ENCODE measurements at places on chromosomes 1 and 21.

DNA sequence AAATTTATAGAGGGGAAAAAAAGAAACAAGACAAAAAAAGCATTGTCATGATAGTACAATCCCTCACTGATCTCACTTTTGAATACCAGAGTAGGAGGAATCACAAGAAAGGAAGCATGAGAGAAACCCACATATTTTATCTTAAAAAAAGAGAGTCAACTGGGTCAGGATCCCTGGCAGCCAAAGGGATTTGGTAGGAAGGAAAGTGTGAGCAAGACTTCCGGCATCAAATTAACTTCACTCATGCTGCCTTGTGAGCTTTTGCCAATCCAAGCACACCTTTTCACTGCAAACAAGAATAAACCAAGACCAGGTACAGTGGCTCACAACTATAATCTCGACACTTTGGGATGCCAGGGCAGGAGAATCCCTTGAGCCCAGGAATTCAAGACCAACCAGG, 53.1 kb downstream of the SLC9C2 start:
- DNase-seq: no peak

DNA sequence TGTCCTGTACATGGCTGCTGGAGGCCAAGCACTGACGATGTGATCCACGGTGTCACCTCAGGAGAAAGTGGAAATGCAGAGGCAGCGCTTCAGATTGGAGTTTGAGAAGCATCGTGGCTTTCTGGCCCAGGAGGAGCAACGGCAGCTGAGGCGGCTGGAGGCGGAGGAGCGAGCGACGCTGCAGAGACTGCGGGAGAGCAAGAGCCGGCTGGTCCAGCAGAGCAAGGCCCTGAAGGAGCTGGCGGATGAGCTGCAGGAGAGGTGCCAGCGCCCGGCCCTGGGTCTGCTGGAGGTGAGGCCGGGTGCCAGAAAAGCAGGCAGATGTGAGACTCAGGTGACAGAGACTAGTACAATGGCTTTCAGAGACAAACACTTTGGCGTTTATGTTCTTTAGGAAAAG, 7.7 kb downstream of the TRIM58 start:
- no peak for DNase-seq

DNA sequence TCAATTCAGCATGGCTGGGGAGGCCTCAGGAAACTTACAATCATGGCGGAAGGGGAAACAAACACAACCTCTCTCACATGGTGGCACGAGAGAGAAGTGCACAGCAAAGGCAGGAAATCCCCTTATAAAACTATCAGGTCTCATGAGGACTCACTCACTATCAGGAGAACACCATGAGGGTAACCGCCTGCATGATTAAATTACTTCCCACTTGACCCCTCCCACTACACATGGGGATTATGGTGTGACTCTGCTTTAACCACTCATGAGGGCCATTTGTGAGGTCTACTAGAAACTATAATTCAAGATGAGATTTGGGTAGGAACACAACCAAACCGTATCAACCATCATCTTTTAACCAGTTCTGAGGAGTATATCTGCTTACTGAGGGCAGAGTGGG, 387.4 kb upstream of the NFIA start:
- no peak for DNase-seq

GRCh38 chr1:32404946-32405345, 10.7 kb upstream of the BSDC1 start:
- no peak for DNase-seq

GRCh38 chr1:74522148-74522547, 9.7 kb upstream of the LRRC53 start:
- DNase-seq: no peak

- no peak for DNase-seq
Observed at GRCh38 chr1:108585313-108585712, 25.4 kb downstream of the EEIG2 start.

GRCh38 chr1:59706303-59706599, 108.5 kb upstream of the HOOK1 start:
- no peak for DNase-seq

DNA sequence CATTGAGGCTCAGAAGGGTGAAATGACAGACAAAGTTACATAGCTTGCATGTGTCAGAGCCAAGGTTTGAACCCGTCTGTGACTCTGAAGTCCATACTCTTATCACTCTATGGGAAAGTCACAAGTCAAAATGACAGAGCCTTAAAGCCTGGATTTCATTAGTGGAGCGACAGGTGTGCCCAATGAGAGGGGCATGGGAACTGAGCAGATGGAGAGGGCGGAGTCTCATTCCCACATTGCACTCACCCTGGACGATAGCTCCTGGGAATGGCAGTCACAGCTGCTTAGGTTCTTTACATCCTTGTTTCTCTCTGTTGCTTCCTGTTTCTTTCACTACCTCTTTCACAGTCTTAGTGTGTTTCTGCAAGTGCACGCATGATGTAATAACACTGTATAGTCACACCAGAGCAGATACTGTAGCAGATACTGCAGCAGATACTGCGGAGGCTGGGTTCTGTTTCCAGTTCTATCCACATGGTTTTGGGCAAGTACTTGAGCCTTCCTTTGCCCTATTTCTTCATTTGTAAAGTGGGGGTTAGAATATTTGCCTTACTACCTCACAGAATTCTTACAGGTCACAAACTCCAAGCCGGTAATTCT, 127.2 kb downstream of the ZSCAN20 start:
- DNase-seq: no peak

- DNase-seq: no peak
Observed at GRCh38 chr1:32540605-32541004, 1.4 kb downstream of the ZBTB8A start.

DNA sequence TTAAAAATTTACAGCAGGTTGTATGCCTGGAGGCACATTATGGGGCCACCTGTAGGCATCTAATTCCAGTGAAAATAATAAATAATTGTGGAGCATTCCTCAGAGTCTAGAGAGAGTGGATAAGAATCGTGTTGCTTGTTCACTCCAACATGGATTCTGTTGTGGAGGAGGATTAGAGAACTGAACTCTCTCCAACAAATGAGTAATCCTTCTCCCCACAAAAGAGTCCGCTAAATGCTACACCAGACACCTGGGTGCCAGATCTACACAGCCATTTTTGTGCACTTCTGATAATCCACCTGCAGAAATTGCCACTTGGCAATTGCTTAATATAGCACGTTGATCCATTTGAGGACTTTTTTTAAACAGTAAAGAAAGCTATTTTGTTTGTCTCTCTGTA, 113.7 kb upstream of the DPYD start:
- DNase-seq: no peak

DNA sequence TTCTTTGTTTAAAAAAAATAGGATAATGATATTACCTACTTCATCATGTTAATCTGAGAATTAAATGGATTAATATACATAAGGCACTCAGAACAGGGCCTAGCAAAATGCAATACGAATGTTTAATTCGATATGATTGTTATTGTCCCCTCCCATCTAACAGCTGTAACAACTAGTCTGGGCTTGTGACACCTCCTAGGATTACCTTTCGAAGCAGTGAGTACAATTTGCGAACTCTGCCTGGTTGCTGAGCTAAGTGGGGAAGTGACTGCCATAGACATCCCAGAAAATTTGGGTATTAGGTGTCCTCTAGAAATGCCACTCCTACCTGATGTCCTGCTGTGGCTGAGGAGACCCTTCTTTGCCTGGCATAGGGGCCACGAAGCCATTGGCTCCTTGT, 3.0 kb downstream of the RASSF5 start:
- no peak for DNase-seq

- no peak for DNase-seq
Observed at GRCh38 chr1:59292562-59292961, 4.3 kb upstream of the FGGY start.

GRCh38 chr21:26473471-26473870, 99.6 kb downstream of the CYYR1 start:
- DNase-seq: no peak

- no peak for DNase-seq
Observed at GRCh38 chr21:42581993-42582786, 68.5 kb downstream of the SLC37A1 start.

DNA sequence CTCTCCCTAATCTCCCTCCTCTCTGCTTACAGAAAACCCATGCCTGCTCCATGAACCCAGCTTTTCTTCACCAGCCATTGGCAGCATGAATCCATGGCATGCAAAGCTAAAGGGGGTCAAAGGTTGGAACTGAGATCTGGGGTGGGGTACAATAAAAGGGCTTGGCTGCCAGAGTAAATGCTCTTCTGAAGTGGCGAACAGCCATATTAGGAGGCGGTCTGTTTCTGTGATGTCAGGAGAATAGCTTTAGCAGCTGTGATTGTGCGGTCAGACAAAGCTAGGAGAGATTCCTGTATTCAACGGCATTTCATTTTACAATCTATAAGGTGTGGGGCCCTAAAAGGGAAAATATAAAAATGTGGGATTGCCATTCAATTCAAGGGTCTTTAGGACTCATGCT, 71.7 kb upstream of the TMPRSS2 start:
- no peak for DNase-seq

DNA sequence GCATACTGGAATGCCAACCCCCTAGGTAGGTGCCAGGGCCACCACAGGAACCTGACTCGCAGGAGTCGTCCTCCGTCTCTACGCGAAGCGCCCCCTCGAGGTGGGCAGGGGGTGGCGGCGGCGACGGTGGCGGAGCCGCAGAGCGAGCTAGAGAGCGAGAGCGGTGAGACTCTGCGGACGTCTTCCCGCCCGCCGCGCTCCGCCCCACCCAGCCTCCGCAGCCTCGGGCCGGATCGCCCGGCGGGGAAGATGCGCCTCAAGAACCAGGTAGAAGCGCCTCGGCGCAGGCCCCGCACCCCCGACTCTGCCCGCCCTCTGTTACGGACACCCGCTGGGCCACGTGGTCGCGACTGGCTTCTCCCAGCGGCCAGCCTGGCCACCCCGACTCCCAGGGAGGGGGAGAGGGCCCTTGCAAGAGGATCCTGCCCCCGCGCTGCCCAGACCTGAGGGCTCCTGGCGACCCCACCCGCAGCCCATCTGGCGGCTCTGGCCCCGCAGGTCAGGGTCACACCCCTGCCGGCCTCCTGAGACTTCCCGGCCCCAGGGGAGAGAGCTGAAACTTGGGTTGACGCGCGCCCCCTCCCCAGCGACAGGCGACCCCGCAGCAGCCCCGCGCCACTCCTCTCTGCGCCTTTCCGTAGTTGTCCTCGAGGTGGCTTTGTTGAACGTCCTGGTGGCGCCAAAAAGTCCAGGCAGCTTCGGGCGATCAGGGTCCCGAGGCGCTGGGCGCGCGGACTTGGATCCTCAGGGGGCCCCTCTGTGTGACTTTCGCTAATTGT, 24.4 kb upstream of the AGBL4 start:
- DNase-seq: no peak

DNA sequence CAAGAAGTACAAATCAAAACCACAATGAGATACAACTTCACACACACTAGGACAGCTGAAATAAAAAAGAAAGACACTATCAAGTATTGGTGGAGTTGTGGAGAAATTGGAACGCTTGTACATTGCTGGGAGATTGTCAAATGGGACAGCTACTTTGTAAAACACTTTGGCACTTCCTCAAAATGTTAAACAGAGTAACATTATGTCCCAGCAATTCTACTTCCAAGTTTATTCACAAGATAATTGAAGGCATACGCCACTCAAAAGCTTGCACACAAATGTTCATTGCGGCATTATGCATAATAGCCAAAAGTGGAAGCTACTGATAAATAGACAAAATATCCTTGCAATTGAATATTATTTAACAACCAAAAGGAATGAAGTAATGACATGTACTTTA, 199.9 kb upstream of the KCNK2 start:
- DNase-seq: no peak

GRCh38 chr1:181134543-181135436, 46.3 kb downstream of the IER5 start:
- DNase-seq: no peak

- DNase-seq: no peak
Observed at GRCh38 chr1:244384066-244384465, 67.6 kb downstream of the ADSS2 start.

GRCh38 chr1:94883691-94884090, 43.2 kb downstream of the CNN3 start:
- DNase-seq: no peak

GRCh38 chr1:172112576-172112975, 271.3 kb downstream of the DNM3 start:
- no peak for DNase-seq

DNA sequence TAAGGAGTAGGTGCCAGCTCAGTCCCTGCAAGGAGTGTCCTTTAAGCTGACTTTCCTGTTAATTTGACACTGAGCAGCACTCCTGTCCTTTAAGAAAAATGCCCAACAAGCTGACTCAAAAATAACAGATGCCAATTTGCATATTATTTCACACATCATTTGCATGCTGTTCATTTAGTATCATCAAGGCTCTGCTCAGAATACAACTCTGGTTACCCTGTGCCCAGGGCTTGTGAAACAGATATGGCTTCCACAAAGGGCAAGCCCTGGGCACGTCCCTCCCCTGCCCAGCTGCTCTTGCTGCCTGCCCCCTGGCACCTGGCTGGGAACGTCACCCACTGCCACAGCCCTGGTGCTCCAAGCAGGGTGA, 10.3 kb downstream of the KCNN3 start:
- no peak for DNase-seq

- DNase-seq: no peak
Observed at GRCh38 chr1:41365320-41365633, 4.0 kb downstream of the FOXO6 start.

DNA sequence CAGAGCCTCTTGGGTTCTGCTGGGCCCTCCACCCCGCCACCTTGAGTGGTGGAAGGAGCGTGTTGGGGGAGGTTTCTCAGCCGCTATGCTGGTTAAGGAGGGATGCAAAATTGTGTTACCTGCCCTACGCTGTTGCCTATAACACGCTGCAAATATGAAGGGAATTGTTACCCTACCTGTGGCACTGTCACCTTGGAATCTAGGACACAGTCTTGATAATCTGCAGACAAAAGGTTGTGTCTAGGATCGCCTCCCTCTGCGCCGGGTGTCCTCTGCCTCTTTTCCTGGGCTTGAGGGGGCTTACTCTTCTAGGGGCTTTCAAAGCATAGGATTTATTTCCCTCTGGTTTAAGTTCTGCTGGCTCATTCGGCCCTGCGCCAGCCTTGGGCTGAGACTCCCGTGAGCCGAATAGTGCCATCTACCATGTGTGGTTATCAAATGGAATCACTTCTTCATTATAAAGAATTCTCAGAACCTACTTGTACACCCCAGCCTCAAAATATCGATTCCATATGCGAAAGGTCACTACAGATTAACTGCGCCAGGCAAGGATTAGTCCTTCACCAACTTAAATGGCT, 697 bp downstream of the SLC22A15 start:
- DNase-seq: no peak

GRCh38 chr1:211135342-211135950, 1.5 kb upstream of the KCNH1 start:
- DNase-seq: no peak

GRCh38 chr1:223299553-223299952, 64.4 kb downstream of the SUSD4 start:
- no peak for DNase-seq

- DNase-seq: no peak
Observed at GRCh38 chr1:209620487-209620884, 31.7 kb downstream of the LAMB3 start.

- no peak for DNase-seq
Observed at GRCh38 chr1:230174041-230174440, 107.0 kb downstream of the GALNT2 start.

GRCh38 chr1:77447669-77448068, 165.8 kb downstream of the AK5 start:
- DNase-seq: no peak

- DNase-seq: no peak
Observed at GRCh38 chr21:46229133-46229922, 754 bp upstream of the LSS start.

GRCh38 chr1:152348447-152348846, 11.4 kb downstream of the FLG2 start:
- no peak for DNase-seq

- DNase-seq: no peak
Observed at GRCh38 chr1:25893116-25893515, 13.1 kb downstream of the STMN1 start.
